MCF 10A (cell line): ENCODE measurements at places on chromosomes 2 and 18. TPM values are rescaled to one million over a fixed set of nuclear protein-coding genes. Genes with fewer than 3 reads are reported as not detected.
A peak's percentile ranks its signal among the peaks of the same experiment; 100 is the strongest.

SCN7A gene
- not detected in 2 replicates for total RNA-seq

KIF1A gene
- not detected in 2 replicates for total RNA-seq

- H3K4me3 ChIP-seq: peak overlapping the region; percentile 63
- H3K36me3 ChIP-seq: no peaks in the 10 kb centered on the region
- DNase-seq: no peak
Observed at GRCh38 chr18:11752116-11752911, 63.2 kb downstream of the GNAL start.

GRCh38 chr2:240913810-240914644 is 7.9 kb downstream of the CROCC2 start:
- H3K36me3 ChIP-seq: peaks cover 12% of the 10 kb centered on the region
- peaks cover 24% of the 10 kb centered on the region for H3K4me1 ChIP-seq
- H3K27ac ChIP-seq: no peak overlapping the region
- no peaks in the 10 kb centered on the region for H3K27me3 ChIP-seq

DNA sequence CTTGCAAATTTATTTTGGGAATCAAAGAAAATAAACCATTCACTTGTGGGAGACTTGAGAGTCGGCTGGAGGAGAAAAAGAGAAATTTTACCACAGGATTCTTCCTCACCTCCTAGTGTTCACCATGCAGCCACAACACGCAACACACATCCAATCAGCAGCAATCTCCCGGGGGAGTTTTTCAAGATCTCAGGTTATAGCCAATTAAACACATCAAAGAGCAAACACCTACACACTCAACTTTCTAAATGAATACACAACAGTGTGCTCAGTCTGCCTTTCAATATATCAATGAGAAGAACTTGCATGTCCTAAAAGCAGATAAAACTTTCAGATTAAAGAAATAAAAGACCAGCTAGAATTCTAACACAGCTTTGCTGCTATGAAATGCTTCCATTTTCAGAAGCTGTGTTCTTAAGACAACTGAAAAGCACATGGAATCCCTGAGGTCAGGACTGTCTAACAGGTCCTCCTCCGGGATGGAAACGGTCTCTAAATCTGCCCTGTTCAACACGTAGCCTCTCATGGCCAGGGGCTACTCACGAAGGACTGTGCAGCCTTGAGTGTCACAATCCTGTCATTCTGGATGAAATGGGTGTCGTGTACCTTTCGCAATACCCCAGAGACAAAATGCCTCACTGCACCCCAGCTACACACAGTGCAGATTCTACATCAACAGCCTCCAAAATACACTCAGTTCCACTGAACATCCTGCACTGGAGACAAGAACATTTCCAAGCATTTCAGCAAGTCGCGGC is 84.2 kb downstream of the ZNF516 start:
- H3K27ac ChIP-seq: no peak overlapping the region
- H3K4me3 ChIP-seq: no peak overlapping the region
- H3K4me1 ChIP-seq: peaks cover 9% of the 10 kb centered on the region
- H3K36me3 ChIP-seq: peaks cover 20% of the 10 kb centered on the region
- H3K27me3 ChIP-seq: no peaks in the 10 kb centered on the region
- no peak for DNase-seq

DNA sequence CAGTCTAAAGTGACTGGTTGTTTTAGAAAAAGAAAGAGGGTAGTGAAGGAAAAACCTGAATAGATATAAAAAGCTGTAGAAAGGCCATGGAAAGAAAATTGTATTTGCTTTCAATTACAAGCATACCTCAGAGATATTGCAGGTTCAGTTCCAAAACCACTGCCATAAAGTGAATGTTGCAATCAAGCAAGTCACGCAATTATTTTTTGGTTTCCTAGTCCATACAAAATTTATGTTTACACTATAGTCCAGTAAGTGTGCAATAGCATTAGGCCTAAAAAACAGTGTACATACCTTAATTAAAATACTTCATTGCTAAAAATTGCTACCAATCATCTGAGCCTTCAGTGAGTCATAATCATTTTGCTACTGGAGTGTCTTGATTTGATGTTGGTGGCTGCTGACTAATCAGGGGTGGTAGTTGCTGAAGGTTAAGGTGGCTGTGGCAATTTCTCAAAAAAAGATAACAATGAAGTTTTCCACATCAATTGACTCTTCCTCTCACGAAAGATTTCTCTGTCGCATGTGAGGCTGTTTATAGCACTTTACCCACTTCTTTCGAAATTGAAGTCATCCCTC is 2003.8 kb upstream of the PIK3C3 start:
- no peaks in the 10 kb centered on the region for H3K27me3 ChIP-seq
- H3K4me3 ChIP-seq: no peak overlapping the region
- H3K27ac ChIP-seq: peak overlapping the region; percentile 52
- no peaks in the 10 kb centered on the region for H3K36me3 ChIP-seq
- H3K4me1 ChIP-seq: peaks cover 33% of the 10 kb centered on the region

- no peak overlapping the region for H3K27ac ChIP-seq
- DNase-seq: no peak
- H3K36me3 ChIP-seq: no peaks in the 10 kb centered on the region
- no peak overlapping the region for H3K4me3 ChIP-seq
- peaks cover 12% of the 10 kb centered on the region for H3K27me3 ChIP-seq
Observed at GRCh38 chr2:175864137-175864850, 137.8 kb downstream of the LNPK start.
